Inflammatory macrophage (primary cell): ENCODE measurements at places on chromosomes 7 and 10.

DNA sequence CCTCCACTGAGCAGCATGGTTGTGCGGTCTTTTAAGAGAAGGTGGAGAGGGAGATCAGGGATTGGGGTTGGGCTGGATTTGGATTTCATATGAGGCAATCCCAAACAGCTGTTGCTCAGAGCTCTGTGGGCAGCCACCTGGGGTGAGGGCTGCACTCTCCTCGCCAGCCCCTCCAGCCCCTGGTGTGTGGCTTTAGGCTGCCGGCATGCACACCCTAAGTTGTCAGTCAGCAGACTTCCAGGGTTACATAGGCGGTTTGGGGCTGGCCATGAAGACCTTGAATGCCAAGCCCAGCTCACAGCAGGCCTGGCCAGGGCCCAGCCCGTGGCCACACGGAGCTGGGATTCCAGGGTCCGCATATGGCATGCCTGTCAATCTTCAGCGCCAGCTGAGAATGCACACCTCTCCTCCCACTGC lies 54.8 kb downstream of the ZMIZ1 start:
- DNase-seq = no peak

DNA sequence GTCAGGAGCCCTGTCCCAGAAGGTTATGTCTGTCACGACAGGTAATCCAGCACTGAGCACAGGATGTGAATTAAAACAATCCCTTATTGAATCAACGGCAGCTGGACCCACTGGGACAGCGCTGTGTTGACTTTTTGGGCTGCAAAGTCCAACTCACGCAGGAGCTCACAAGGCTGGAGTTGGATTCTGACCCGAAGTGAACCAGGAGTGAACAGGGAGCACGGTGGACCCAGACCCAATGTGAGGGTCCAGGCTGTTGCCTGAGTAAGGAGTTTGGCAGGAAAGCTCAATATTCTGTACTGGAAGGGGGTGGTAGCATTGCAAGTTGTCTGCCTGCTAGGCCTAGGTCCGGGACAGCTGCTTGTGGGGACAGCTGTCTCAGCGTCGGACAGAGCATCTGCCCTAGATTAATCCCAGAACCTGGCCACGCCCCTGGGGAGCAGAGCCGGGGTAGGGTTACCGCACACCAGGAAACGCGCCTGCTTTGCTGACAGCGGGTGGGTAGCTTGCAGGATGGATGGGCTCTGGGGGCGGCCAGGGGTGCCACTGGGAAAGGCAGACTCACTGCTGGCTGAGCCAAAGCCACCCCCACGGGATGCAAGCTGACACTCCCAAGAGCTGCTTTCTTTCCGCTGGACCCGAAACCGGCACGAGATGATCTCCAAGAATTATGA lies 24.0 kb downstream of the COL26A1 start:
- DNase-seq = no peak

DNA sequence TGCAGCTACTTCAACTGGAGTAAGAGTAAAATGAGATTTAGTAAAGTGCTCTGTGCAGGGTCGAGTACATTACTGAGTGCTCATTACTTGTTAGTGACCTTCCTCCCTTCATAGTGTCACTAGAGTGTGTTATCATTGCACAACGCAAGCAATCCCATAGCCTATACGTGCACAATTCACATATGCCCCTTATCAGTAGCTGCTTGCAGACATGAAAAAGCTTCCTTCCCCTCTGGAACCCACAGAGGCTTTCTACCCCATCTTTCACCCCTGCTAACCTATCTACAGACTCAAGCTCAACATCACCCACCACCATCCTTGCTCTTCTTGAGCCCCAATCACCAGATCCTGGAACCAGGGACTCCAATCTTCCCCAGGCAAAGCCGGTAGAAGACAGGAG lies 59.3 kb downstream of the C7orf25 start:
- no peak for DNase-seq

DNA sequence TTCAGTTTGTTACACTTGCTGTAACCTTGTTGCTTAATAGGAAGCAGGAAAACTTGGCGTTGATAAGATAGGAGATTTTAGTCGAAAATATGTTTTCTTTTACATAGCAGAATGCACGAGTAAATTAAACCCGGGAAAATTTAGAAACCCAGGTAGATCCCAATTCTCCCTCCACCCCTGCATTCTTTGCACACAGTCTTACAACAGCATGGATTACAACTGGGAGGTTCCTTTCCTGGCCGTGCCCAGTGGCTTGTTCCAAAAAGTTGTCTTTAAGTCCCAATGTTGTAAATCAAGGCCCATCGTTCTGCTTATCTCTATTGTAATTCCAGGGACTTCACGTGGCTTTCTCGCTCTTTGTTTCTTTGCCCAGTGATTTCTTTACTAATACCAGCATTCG lies 1.1 kb upstream of the DPY19L1 start:
- DNase-seq = no peak

GRCh38 chr10:122263971-122264370 lies 7.1 kb upstream of the BTBD16 start:
- DNase-seq = no peak

- peak; percentile 72 for DNase-seq
Observed at GRCh38 chr7:151876899-151877777, at the start of gene PRKAG2. Gene PRKAG2 (minus strand): TSS chr7:151877115. CDS start chr7:151876620, 495 bp downstream.

DNA sequence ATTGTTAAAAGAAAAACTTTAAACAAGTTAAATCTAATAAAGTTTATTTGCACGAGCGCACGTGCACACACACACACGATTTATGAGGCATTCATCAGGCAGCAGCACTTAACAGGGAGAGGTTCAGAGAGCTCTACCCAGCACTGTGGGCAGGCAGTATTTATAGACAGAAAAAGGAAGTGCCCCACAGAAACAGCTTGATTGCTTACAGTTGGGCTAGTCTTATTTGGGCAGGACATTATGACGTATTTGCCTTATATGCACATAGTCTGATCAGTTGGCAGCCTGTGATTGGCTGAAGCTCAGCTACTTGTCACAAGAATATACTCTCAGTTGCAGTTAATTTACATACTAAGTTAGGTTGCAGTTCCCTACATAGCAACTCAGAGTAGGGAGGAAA lies 1.2 kb upstream of the SDHAF3 start:
- DNase-seq = peak; percentile 77

DNA sequence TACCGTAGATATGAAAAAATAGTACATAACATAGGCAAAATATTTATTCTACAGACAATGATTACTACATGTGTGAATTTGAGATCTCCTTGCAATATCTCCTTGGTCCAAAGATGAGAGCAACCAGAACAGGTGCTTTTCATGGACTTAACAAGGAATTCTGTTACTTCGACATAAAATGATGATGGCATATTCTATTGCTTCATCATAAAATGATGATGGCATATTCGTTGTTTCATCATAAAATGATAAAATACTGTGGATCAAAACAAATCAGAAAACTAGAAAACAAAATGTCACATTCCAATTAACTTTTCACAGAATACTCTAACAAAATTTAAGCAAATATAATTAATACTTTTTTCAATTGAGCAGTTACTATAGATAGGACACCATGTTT lies 4.8 kb downstream of the OSBPL3 start:
- DNase-seq = no peak

DNA sequence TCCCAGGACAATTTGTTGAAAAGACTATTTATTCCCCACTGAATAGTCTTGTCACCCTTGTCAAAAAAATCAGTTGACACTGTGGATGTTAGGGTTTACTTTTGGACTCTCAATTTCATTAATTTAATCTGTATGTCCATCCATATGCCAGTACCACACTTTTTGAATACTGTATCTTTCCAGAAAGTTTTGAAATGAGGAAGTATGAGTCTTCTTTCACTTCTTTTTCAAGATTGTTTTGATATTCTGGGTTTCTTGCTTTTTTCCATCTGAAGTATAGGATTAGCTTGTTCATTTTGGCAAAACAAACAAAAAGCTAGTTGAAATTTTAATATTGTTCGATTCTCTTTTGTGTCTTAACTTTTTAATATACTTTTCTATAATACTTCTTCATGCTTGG lies 21.7 kb downstream of the KLHDC10 start:
- DNase-seq = no peak

DNA sequence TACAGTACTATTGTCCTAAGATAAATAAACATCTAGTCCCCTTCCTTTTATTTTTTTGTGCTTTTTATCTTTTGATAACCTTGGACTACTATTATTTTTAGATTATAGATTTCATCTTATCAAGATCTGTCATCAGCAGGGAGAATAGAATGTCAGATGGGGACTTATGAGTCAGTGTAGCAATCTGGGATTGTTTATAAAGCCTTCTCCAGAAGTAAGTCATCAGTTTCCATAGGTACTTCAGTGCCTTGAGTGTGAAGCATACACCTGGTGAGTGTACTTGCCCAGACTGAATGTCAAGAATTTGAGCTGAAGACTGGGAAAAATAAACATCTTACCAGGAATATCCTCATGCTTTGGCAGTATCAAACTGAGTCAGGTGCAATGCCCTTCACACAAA lies 2.1 kb downstream of the CASD1 start:
- no peak for DNase-seq

DNA sequence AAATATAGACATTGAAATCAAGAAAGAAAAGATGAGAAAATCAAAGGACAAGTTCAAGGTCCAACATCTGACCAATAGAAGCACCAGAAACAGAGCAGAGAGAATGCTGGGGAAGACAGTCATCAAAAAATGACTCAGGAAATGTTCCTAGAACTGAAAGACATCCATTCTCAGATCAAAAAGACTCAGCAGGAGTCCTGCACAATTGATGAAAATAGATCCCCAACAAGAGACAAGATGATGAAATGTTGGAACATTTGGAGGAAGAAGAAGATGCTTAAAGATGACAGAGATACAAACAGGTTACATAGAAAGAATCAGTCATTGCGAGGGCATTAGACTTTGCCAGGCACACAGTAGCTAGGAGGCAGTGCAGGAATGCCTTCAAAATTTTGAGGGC lies 30.0 kb upstream of the EIF5AL1 start:
- DNase-seq = no peak

DNA sequence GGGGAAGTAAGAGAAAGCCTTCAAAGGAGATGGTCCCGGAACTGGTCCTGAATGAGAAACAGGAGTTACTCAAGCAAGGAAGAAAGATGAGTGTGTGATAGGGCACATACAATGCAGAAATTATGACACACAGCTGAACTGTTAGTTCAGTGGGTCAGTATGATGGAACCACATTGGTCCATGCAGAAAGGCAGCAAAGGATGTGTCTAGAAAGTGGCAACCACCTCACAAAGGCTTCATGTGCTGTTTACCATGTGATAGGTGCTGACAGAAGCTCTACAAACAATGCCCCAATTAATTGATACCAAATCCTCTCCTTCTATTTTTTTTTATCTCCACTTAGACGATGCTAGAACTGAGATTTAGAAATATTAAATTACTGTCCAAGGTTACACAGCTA lies 258.3 kb downstream of the RELN start:
- DNase-seq = no peak

- DNase-seq = no peak
Observed at GRCh38 chr7:17293481-17293880, 5.0 kb upstream of the AHR start.

DNA sequence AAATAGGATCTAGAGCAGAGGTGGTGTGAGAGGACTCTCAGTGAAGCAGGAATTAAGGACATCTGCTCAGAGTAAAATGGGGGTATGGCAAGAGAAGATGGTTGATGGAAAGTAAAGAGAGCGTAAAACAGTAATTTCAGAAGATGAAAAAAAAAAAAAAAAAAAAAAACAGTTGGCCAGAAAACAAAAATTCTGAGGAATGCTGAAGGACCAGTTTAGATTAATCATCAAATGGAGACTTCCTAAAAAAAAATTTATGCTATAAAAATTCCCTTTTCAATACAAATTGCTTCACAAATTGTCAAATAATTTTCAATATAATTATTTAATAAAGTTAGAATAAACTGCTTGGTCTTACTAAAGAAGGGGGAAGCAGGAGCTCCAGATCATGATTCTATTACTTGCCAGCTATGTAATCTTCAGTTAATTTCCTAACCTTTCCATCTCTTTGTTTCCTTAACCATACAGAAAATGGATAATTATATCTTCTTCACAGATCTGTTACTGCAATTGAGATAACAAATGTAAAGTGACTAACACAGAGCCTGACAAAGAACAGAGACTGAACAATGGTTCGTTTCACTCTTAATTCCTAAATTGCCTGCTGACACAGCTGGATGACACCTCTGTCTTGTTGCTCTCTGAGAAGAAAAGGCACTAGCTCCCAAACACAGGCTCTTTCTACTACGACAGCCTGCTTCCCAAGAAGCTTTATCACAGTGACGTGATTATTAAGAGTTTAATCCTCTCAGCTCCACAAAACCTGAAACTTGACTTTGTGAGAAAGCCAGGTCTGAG lies 64.9 kb upstream of the GPR22 start:
- DNase-seq = no peak

- DNase-seq = no peak
Observed at GRCh38 chr10:31136930-31137885, 105.5 kb upstream of the ZNF438 start.

DNA sequence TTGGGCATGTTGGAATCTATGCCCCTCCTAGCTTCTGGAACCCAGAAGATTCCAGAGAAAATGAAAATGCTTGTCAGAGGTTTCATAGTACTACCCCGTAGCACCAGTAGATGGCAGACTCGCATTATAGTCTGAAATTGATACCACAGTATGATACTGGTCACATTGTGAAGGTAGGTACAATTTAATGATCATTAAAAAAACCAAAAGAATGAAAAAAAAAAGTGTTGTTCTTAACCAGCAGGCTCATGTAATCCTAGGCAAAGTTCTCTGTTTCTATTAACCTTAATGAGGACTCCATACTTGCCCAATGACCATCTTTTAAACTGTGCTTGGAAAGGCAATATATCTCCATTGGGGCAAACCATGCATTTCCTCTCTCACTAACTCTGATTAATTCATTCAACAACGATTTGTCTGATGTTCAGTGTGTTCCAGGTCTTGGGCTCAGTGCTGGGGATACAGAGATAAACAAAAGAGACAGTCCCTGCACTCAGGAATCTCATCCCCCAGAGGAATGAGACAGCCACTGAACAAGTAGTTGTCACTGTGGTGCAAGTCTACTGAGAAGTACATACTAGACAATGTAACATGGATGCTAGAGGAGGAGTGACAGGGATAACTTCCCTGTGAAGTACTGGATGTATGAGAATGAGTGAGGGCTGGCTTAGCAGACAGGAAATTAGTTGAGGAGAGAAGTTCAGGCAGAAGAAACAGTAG lies 223.5 kb upstream of the PHYHIPL start:
- peak; percentile 4 for DNase-seq

- DNase-seq = no peak
Observed at GRCh38 chr7:95375591-95376257, 20.5 kb downstream of the PON3 start.

GRCh38 chr10:7625836-7626235 lies 40.9 kb downstream of the ITIH5 start:
- DNase-seq = no peak

DNA sequence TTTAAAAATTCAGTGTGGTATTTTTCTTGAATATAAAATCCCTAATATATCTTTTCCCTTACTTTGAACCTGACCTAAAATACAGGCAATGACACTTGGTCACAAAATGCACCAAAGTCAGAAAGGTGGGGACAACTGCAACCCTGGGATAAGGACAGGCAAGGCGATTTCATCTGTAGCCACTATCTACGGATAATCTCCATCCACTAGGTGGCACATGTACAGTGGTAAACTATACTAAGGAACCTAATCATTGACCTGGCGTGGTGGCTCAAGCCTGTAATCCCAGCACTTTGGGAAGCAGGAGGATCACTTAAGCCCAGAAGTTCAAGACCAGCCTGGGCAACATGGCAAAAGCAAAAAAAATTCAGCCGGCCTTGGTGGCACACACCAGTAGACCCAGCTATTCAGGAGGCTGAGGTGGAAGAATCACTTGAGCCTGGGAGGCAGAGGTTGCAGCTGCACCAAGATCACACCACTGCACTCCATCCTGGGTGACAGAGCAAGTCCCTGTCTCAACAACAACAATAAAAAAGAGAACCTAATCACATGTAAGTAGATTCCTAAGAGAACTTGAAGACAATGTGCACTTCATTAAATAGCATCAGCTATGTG lies 98.9 kb downstream of the KMT2C start:
- DNase-seq = peak; percentile 26
